ENCODE measurements at places on chromosomes 11 and 22.

- DNase-seq, result no peak
Observed at GRCh38 chr11:34124885-34125668, 19.6 kb downstream of the NAT10 start.

DNA sequence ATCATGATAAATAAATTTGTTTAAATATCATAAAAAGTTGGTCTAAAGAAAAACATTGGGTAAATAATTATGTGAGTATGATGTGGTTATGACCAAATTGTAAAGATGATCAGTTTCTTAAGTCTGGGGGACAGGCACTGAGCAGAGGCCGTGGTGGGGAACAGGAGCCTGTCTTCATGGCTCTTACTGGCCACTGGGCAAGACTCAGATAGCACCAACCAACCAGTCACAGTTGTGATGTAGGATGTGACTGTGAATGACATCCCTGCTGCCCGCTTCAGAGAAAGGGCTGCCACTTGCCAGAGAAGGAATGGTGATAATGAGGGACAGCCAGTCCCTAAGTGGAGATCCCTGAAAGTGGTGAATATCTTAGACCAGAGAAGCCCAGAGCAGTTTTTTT is 7.0 kb downstream of the PTPRJ start:
- no peak for DNase-seq

- DNase-seq, result no peak
Observed at GRCh38 chr11:15901054-15901453, 455.3 kb downstream of the SOX6 start.

DNA sequence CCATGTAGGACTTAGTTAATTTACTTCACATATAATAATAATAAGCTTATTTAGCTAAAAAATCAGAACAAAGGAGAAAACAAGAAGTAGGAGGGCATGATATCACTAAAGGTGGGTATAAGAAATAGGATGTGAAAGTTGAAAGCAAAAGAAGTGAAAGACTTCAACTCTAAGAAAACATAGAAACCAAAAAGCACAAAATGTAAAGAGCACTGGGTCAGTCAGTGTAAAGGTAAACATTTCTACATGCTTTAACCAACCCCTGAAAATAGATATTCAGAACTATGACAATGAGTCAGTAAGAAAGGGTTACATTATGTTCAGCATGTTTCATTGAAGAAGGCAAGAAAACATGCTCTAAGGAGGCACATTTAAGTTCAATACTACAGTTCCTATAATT is 298.8 kb downstream of the SWAP70 start:
- no peak for DNase-seq

DNA sequence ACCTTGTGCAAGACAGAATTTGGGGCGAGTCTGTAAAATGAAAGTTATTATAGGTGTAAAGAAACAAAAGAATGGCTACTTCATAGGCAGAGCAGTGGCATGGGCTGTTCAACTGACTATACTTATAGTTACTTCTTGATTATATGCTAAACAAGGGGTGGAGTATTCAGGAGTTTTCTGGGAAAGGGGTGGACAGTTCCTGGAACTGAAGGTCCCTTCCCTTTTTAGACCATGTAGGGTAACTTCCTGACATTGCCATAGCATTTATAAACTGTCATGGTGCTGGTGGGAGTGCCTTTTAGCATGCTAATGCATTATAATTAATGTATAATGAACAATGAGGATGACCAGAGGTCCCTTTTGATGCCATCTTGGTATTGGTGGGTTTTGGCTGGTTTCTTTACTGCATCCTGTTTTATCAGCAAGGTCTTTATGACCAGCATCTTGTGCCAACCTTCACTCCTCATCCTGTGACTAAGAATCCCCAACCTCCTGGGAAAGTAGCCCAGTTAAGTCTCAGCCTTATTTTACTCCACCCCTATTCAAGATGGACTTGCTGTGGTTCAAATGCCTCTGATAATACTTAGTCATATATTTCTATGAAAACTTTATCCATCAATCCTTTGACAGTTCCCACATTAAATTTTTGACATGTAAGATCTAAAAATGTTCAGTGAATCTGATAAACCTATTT is 118.6 kb downstream of the ARHGAP42 start:
- DNase-seq, result no peak

DNA sequence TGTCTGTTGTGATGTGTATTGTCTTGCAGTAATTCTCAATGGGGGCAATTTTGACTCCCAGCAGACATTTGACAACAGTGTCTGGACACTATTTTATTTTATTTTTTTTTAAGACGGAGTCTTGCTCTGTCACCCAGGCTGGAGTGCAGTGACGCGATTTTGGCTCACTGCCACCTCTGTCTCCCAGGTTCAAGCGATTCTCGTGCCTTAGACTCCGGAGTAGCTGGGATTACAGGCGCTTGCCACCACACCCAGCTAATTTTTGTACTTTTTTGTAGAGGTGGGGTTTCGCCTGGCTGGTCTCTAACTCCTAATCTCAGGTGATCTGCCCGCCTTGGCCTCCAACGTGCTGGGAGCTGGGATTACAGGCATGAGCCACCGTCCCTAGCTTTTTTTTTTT is 1.4 kb downstream of the RPS6KB2 start:
- no peak for DNase-seq

Data from fibroblast of skin of back (primary cell).